ENCODE measurements at places on chromosomes 7 and 10.
A peak's percentile ranks its signal among the peaks of the same experiment; 100 is the strongest.

DNA sequence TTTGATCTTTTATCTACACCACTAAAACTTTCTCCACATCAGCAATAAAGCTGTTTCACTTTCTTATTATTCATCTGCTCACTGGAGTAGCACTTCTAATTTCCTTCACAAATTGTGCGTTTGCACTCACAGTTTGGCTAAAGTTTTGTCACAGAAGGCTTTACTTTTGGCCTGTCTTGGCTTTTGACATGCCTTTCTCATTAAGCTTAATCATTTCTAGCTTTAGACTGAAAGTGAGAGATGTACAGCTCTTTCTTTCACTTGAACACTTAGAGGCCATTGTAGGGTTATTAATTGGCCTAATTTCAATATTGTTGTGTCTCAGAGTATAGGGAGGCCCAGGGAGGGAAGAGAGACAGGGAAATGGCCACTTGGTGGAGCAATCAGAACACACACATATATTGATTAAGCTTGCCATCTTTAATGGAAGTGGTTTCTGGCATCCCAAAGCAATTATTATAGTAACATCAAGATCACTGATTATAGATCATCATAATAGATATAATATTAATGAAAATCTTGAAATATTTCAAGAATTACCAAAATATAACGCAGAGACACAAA is 512.5 kb downstream of the ETV1 start:
- DNase-seq, result no peak

- no peak for DNase-seq
Measured at GRCh38 chr10:95260397-95260881, 30.4 kb downstream of the PDLIM1 start.

- no peak for DNase-seq
Measured at GRCh38 chr7:105637755-105638154, 56.5 kb upstream of the EFCAB10 start.

- DNase-seq, result no peak
Measured at GRCh38 chr7:4108951-4109350, 573.1 kb upstream of the FOXK1 start.

- no peak for DNase-seq
Measured at GRCh38 chr7:96953676-96954513, 51.5 kb upstream of the DLX6 start.

DNA sequence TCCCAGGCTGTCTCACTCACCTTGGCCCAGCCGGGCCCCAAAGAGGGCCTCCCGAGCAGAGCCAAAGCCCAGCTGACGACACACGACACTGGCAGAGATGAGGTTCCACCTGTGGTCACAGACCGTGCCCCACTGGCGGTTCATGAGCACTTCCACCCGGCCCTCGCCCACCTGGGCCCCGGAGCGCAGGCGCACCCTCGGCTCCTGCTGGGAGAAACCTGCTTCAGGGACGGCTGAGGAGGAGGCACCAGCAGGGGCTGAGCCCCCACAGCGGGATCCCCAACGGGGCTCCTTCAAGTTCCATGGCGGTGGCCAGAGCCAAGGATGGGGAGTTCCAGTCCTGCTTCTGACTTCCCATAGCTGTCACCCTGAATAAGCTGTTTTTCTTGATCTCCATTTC is 10.0 kb downstream of the LOXL4 start:
- DNase-seq, result no peak

DNA sequence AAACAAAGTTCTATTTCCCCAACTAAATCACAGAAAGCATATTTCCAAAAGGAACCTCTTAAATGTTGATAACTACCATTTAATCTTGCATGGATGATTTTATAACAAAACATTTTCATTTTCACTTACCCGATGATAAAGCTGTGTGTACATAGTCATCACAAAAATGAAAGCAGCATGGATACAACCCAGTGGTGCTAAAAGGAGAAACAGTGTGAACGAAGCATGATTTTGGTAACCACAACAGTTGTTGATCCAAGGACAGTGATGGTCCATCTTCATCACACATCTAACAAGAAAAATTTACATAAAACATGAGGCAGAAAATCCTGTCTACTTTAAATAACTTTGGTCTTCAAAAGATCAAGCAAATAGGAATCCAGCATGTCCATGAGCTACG is 4.7 kb downstream of the ZDHHC6 start:
- DNase-seq, result no peak

GRCh38 chr10:24416248-24416647 is 207.3 kb downstream of the KIAA1217 start:
- no peak for DNase-seq

DNA sequence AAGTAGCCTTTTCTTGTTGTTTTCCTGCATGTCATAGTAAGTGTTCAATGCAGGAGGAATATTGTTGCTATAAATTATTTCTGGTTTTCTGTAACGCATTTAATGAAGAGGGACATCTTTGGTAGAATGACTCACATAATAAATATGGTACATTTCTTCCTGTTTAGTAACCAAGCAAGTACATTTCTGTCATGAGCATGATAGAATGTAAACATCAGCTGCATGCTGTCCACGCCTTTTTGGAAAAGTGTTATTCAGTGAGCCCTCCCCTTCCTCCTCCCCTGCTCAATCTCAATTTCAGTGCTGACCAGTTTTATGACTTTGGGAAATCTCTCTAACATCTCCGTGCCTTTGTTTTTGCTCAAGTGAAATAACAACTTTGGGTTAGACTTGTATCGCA is 664.0 kb downstream of the XPNPEP1 start:
- no peak for DNase-seq

DNA sequence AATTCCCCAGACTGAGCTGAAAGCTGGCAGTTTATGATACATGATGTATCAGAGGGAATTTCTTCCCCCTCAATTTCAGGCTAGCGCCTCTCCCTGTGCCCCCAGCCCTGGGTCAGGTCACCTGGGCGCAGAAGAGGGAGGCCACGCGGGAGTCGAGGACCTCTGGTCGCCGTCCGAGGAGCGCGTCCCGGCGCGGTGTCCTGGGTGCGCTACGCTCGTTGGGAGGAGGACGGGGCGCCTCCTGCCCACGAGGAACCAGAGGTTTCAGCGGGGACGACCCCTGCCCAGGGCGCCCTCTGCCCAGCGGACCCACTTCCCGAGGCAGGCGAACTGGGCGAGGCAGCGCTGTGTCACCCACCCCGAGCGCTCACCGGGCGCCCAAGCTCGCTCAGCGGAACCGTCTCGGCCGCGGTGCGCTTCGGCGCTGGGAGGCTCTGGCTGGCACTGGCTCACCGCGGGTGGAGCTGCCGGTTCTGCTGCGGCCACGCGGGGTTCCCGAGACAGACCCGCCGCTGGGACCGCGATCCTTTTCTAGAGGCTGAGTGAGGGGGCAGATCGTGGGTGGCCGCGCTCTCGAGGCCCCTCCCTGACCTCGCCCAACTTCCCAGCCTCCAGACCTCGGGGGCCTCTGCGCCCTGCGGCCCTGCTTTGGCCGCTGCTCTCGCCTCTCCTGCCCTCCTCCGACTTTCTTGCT is at the start of gene FAM237B:
FAM237B (minus strand) TSS at position 504 of the 694 bp plus-strand sequence. CDS start 1,556 bp downstream, outside the sequence.
- no peak for DNase-seq

- DNase-seq, result peak; percentile 26
Measured at GRCh38 chr10:100670828-100671479, 74.4 kb upstream of the PAX2 start.

DNA sequence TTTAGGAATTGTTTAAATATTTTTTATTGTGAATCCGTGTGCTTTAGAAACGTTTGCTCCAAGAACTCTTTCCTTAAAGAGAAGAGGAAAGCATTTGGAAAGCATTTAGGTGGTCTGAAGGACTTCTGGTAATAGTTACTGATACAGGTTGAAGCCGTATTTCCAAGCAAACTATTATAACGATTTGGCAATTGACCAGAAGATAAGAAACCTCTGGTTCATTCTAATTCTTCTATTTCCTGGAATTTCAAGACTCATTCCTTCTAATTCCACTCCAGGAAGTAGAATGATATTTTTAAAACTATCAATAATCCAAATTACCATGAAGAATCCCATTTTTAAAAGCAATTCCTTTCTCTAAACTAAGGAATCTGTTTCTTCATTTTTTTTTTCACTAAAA is 158.9 kb upstream of the AGR3 start:
- DNase-seq, result no peak

GRCh38 chr7:22216309-22216708 is 140.6 kb downstream of the RAPGEF5 start:
- DNase-seq, result no peak

GRCh38 chr10:92387289-92387940 is 96.4 kb downstream of the MARCHF5 start:
- DNase-seq, result no peak

- no peak for DNase-seq
Measured at GRCh38 chr7:46933596-46933995, 648.3 kb downstream of the TNS3 start.

DNA sequence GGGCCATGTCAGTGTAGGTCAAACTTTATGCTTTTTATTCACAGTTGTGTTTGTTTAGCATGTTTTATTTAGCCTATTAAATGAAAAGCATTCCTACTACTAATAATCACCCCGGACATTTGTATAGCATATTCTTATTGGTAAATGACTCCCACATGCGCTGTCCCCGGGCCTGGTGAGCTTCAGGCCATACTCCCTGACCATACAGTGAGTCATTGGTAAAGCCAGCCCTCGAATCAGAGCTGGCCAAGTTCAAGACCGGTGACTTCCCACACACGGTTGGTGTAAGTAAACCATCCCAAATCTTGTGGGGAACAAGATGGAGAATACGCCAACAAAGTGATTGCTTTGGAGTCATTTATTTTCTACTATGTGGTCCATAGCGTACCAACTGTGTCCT is 238.7 kb upstream of the TCF7L2 start:
- DNase-seq, result no peak

- no peak for DNase-seq
Measured at GRCh38 chr10:96858038-96858705, 26.1 kb downstream of the LCOR start.

DNA sequence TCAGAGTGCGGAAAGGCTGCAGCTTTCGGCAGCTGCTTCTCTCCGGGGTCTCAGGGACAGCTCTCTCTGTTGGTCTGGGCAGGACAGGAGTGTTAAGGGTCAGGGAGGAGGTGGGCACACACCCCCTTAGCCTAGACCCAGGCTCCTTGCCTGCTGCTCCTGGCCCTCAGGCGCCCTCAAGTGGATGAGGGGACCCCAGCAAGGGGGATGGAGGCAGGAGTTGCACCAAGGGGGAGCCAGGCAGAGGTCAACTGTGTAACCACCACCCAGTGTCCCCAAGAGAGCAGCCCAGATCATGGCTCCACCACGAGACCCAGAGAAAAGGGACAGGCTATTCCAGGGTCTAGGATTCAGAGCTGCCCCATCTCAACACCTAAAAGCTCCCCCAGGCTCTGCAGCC is 26.9 kb downstream of the SPOCK2 start:
- DNase-seq, result no peak

DNA sequence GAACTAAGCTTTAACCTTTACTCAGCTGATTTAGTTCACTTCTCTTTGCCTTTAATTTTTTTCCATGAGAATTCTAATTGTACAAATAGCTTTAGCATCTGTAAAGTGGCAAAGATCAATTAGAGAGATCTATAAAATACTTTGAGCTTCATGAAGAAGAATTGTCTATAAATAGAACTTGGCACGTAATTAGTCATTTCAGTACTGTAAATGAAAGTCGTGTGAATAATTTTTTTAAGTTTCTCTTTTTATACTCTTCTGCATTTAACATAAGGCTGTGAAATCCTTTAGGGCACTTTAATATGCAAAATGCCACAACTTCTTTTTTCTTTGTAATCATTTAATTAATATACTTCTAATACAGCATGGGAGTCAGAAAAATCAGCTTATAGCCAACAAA is 177.8 kb downstream of the CSTF2T start:
- no peak for DNase-seq

GRCh38 chr7:38548605-38549004 is 82.6 kb downstream of the AMPH start:
- DNase-seq, result no peak

GRCh38 chr10:97904576-97904975 is 54.9 kb downstream of the GOLGA7B start:
- no peak for DNase-seq

GRCh38 chr7:23246555-23246954 is at the start of gene GPNMB:
Gene GPNMB, plus strand, starts transcription at chr7:23246775. Its CDS starts 83 bp downstream, at chr7:23246858.
- no peak for DNase-seq

- DNase-seq, result no peak
Measured at GRCh38 chr7:83976302-83976701, 218.3 kb downstream of the SEMA3A start.

DNA sequence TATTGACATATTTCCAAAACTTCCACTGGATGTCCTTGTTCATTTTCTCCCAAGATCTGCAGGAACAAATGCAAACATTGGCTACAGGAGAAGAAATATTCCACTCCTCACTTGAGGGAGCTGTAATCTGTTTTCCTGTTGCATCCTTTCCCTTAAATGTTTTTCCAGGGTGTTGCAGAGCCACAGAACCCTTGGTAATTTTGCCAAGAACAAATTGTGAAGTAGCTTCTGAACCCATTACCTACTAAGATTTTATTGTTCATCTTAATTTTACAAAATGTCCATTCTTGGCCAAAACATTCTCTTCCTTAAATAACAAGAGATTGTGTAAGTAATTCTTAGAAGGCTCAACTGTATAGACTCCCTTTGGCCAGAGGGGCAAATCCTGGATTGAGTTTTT is 177.0 kb downstream of the GNAT3 start:
- DNase-seq, result no peak

GRCh38 chr10:1233031-1233430 is 176.8 kb downstream of the WDR37 start:
- no peak for DNase-seq

DNA sequence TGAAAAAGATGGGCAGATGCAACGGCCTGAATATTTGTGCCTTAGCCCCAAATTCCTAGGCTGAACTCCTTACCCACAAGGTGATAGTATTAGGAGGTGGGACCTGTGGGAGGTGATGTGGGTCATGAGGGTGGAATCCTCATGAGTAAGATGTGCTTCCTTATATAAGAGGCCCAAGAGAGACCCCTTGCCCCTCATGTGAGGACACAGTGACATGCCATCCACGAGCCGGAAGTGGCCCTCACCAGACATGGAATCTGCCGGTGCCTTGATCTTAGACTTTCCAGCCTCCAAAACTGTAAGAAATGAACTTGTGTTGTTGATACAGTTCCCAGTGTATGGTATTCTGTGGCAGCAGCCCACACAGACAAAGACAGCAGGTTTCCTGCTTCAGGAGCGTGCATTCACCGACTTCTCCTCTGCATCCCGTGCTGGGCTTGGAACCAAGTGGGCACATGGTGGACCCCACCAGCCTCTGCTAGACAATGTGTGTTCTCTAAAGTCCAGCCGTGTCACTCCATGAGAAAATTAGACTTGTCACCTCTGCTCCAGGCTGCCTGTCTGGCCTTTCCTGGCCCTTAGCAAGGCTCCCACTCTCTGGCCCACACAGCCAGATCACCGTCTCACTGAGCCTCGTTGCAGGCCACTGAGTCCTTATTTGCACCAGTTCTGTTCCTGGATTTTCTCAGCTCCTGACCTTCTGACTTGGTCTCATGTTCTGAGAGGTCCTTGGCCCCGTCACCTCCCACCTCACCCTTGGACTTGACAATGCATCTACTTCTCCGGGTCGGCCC is 52.9 kb upstream of the CACUL1 start:
- DNase-seq, result no peak

- DNase-seq, result no peak
Measured at GRCh38 chr10:33556103-33556502, 221.6 kb upstream of the NRP1 start.

Data from stimulated activated CD8-positive, alpha-beta memory T cell treated with anti-CD3 and anti-CD28 coated beads, Interleukin-2, amount 100 ng/mL, for 1 hour (primary cell).